ENCODE measurements at places on chromosomes 3 and 15.

DNA sequence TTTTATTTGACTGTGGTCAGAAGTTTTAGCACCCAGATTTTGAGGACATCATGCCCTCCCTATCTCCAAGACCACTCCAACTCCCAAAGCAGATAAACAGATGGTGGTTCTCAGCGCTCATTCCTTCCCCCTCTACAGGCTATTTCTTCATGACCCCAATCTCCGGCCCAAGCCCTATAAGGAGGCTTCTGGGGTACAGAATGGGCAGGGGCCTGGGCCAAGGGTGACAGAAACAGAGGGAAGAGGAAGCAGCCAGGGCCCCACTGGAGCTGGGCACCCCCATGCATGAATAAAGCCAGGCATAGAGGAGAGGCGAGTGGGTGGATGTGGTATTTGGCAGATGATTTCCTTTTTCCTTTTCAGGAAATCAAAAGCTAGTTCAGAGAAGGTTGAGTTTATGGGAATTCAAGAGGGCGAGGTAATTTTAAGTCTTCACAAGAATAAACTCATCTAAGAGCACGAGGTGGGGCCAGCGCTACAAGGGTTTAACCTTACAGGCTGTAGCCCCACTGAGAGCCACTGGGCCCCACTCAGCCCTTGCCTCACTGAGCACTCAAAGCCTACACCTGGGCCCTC, 104.8 kb upstream of the HERC1 start:
- DNase-seq, result no peak

GRCh38 chr15:64621056-64621455, 154.3 kb downstream of the RBPMS2 start:
- DNase-seq, result no peak

GRCh38 chr3:64928683-64929082, 240.9 kb upstream of the ADAMTS9 start:
- no peak for DNase-seq

GRCh38 chr3:181906338-181906737, 194.6 kb downstream of the SOX2 start:
- DNase-seq, result no peak

DNA sequence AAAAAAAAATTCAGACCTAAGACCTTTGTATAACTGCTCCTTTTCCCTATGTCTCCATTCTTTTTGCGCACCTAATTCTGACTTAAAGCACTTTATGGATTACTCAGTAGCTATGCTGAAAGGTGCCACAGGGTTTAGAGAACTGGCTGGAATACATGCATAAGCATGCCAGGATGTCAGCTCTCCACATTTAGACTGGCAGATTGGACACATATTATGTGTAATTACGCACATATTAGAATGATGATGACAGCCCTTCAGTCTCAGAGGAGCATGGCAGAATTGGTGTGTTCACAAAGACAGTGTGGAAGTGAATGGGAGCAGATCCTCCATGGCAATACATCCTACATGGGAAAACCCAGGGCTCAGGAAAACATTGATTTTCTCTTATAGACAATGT, 108.1 kb upstream of the LSAMP start:
- DNase-seq, result no peak

- DNase-seq, result peak; percentile 59
Observed at GRCh38 chr3:197050511-197050910, 20.9 kb upstream of the MELTF start.

GRCh38 chr3:11995120-11995519, 9.1 kb upstream of the SYN2 start:
- DNase-seq, result no peak

GRCh38 chr3:62950210-62950609, 75.0 kb upstream of the CADPS start:
- no peak for DNase-seq

GRCh38 chr15:62047282-62047827, 12.9 kb downstream of the VPS13C start:
- no peak for DNase-seq

DNA sequence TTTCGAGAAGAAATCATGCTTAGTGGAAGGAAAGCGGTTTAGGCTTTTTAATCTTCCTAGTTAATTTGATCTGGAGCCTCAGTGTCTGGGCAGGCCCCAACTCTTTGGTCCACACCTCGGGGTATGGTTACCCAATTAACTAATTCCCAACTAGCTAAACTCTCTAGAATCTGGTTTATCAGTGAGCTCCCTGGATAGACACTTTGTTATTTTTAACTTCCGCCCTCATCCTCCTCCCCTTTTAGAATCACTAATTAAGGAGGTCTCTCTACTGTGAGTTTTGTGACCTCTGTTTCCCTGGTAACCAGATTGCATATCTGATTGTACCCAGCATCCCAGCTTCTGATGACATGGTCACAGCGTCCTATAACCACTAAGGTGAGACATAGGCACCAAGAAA, 112.2 kb downstream of the RARB start:
- no peak for DNase-seq

GRCh38 chr15:99057020-99057419, 47.9 kb upstream of the SYNM start:
- peak; percentile 32 for DNase-seq

DNA sequence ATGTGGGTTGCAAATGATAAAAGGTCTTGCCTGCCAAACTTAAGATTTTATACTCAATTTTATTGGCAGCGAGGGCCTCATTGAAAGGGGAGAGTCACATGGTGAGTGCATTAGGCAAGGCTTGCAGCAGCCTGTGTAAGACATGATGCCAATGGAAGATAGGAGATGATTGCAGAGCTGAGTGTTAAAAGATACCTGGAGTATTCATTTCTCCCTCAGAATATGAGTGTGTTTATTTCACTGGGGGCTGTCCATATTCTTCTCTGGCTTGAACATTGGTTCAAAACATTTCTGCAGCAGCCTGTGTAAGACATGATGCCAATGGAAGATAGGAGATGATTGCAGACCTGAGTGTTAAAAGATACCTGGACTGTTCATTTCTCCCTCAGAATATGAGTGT, 165.2 kb upstream of the NUDT16 start:
- DNase-seq, result no peak

DNA sequence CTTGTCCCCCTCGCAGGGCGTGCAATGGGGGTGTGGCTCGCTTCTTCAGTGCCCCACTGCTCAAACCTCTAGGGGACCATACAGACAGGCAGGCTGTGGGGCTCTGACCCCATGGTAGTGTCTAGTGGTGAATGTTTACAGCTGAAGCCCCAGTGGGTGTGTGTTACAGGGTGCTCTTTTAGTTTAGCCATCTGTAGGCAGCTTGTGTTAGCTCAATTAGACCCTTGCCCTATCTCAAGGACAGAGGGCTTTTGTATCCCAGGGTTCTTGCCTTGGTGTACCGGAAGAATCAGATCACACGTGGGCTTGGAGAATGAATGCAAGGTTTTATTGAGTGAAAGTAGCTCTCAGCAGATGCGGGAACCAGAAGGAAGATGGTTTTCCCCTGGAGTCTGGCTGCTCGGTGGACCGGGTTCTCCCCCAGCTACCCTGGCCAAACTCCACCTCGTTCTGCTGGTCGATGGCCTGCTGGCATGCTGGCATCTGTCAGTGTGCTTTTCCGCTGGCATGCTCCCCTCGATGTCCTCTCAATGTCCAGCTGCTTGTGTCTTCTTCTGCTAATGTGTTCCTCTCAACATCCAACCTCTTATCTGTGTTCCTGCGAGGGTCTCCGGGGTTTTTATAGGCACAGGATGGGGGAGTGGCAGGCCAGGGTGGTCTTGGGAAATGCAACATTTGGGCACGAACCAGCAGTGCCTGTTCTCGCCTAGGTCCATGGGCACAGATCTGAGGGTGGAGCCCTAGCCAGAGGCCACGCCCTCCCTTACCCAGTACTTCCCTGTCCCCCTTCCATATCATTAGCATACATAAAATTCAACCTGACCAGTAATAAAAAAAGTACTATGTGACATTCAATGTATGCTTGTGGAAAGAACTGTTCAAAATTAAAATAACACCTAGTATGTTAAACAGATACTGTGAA, 6.6 kb downstream of the SPCS1 start:
- no peak for DNase-seq

DNA sequence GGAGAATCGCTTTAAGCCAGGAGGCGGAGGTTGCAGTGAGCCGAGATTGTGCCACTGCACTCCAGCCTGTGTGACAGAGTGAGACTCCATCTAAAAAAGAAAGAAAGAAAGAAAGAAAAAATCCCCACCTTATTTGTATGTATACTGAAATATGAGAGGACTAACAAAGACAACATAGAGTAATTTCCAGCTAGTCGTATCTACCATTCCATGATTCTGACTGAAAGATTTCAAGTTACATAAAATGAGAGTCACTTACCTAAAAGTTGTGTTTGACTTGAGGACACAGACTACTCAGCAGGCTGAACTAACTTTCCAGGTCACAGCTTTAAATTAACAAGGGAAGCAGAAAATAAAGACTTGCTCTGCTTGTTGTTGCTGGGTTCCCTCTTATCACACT, 18.8 kb upstream of the PRKCI start:
- DNase-seq, result no peak

GRCh38 chr15:101427606-101428487, 61.7 kb downstream of the PCSK6 start:
- DNase-seq, result no peak

DNA sequence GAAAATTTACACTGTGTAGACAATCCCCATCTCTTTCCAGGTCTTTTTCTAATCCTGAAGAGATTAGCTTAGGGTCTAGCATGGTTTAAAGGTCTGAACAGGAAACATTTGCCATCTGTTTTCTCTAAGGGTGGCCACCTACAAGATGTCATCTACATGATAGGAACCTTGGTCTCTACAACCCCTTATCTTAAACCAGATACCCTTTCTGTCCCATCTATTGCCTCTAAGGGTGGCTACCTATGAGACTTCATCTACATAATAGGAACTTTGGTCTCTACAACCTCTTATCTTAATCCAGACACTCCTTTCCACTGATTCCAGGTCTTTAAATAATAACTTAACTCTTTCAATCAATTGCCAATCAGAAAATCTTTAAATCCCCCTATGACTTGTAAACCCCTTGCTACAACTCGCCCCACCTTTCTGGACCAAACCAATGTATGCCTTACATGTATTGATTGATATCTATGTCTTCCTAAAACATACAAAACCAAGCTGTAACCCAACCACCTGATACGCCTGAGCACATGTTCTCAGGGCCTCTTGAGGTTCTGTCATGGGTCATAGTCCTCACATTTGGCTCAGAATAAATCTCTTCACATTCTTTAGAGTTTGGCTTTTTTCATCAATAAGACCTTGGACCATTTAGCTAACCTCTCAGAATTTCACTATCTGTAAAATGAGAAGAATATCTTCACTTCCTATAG, 605.0 kb downstream of the TUSC7 start:
- no peak for DNase-seq

- DNase-seq, result no peak
Observed at GRCh38 chr3:4935347-4935746, 43.9 kb upstream of the BHLHE40 start.

DNA sequence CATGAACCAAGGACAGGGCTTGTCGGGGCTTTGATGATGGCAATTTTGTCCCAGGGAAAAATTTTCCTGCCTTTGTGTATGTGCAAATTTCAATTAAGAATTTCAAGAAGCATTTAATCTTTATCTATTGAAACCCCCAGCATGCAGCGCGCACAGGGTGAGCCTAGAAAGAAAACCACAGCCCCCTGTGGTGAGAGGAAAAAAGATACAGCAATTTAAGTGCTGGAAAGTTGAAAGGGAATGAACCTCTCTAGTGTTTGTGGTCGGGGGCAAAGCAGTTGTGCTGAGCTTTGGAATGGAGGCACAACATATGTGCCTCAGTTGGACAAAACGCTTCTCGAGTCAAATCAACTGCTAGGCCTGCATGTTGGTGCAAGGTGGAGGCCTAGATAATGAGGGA, 111.8 kb upstream of the C15orf61 start:
- DNase-seq, result no peak

- peak; percentile 56 for DNase-seq
Observed at GRCh38 chr3:32420126-32421038, 28.7 kb downstream of the CMTM7 start.

DNA sequence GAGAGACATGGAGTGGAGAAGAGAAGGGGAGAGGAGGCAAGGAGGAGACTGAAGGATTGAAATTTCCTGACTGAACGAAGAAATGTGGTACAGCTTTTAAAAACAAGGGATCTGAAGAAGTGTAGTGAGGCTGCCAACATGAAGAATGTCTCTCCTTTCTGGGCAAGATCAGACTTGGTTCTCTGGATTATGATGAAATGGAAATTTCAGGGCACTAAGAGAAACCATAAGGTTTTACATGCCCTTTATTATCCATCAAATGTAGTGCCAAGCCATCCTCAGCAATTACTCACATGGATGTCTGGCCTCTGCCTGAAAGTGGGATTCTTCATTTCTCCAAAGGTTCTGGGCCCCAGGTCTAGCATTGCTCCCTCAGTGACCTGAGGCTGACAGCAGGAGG, 77.6 kb upstream of the CCDC80 start:
- no peak for DNase-seq

- no peak for DNase-seq
Observed at GRCh38 chr3:104903064-104903463, 463.6 kb upstream of the ALCAM start.

DNA sequence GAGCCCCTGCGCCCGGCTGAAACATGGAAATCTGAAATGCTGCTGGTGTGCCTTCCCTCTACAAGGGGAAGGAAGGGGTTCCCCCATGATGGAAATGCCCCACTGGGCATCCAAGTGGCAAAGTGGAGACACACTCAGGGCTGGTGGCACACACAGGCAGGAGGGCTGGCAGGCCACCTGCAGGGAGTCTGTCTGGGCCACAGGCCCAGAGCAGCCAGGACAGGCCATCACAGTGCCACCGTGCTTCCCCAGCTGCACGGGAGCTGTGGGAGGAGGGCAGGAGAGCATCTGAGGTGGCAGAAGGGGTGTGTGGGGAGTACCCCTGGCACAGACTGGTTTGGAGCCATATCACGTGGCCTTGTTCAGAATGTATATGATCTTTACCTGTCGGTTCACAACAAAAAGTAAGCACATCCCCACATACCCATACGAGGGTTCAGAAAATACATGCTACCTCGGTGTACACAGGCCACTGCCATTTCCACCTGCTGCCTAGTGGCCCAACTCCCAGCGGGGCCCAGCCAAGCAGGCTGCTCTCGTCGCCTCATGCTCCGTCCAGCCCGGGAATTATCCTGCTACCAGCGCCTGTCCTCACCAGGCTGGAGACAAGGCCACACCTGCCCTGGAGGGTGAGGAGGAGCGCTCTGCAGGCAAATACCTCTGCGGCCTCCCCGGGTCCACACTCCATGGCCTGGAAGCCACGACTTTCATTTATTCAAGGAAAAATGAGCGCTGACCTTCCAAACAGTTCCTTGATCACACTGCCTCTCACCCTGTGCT, 22.6 kb upstream of the DUSP7 start:
- DNase-seq, result no peak

DNA sequence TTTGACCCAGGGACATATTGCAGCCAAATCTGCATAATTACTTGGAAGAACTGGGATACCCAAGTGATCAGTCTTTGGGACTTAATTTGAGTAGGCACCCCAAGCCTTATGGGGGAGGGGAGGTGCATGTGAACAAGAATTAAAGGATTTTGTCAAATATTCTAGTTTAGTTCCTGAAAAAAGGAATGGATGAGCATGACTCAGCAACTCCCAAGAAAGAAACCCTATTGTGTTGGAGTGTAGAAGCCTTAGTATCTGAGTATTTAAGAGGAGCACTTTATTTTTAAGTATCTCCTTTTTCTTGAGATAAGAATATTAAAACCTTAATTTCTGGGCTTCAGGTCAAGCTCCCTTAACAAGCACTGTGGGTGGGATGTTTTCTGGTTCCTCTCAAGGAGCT, 222.4 kb downstream of the CD47 start:
- no peak for DNase-seq

Measured in GM12878 (cell line).